ENCODE measurements at places on chromosomes 6 and 20. TPM values are rescaled to one million over a fixed set of nuclear protein-coding genes. Genes with fewer than 3 reads are reported as not detected.

- no peak for DNase-seq
These were observed 112.0 kb downstream of the GPR63 start for GRCh38 chr6:96725296-96725695.

APCDD1L gene
- 2.3 TPM for total RNA-seq

DNA sequence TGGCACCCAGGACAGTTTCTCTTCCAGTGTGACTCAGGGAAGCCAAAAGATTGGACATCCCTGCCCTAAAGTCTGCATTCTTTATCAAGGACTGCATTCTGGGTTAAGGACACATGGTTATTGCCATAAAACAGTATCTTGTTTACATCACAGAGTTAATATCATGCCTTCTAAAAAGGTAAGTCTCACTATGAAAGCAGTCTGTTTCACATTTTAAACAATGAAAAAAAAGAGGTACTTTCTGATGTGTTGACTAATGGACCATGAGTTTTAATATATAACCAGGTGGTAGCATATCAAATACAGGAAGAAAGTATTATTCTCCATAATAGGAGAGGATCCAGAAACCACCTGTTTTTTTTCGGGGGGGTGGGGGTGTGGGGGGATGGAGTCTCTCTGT, 93.7 kb downstream of the TIAM2 start:
- no peak for DNase-seq

DNA sequence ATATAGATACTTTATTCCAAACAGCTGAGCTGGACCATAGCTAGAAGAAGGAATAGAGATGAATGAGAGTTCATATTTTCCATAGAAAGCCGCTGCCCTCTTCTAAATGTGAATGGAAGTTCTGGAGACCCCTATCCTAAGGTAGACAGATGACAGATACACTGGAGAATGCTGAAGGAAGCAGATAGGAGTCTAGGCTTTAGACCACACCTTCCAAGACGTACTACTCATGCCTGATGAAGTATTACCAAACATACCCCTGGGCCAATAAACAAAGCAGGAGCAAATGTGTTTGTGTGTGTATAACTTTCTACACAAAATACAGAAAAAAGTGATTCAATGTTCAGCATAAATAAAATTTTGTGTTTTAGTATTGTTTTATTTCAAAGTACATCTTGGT, 9.1 kb upstream of the SLC17A2 start:
- DNase-seq = no peak

DNA sequence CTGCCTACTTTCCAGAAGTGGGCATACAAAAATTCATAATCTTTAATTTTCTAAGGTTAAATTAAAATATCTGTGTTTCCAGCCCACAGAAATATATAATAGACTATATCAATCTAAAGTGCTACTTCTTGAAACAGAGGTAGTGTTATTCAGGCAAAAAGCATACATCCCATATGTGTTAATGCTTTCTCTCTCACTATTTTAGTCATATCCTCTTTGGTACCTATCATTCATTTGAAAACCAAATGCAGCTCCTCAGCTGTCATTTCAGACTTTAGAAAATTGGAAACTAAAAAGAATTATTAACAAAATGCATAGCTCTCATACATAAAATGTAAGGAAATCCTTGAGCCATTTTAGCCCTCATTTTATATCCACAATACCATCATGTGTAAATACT, 925 bp downstream of the FHL5 start:
- no peak for DNase-seq

DNA sequence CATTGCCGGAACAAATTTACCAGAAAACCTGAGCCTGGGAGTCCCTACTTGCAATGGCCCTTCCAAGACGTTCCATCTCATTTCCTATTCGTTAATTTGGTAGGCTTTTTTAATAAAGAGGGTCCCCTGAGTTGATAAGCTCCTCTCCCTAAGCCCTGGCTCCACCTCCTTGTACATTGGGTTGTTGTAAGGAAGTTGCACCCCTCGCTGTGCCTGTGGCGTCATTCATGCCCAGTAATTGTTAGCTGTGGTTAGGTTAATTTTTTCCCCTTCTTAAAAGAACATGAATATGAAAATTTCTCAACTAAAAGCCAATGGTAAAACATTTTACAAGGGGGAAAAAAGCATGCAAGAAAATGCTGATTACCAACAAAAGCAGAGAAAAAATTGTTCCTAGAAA, 91.9 kb downstream of the SLC24A3 start:
- DNase-seq = no peak

GRCh38 chr20:1636621-1637020, 16.8 kb upstream of the SIRPB1 start:
- no peak for DNase-seq

Data from ureter (tissue), 1 donor.